Left lobe of liver (tissue), 2 donors: ENCODE measurements at places on chromosomes 4 and X. TPM values are rescaled to one million over a fixed set of nuclear protein-coding genes. Genes with fewer than 3 reads are reported as not detected.
A peak's percentile ranks its signal among the peaks of the same experiment; 100 is the strongest.

The GPC3 gene
- 1.1 TPM for total RNA-seq

The RGN gene
- 188 TPM for total RNA-seq

The CNKSR2 gene
- total RNA-seq: 2.2 TPM

The SSX1 gene
- total RNA-seq: 0.13 TPM

The GAGE12H gene
- not detected for total RNA-seq

The CXCL5 gene
- not detected for total RNA-seq

The FOXP3 gene
- 0.65 TPM for total RNA-seq

The GPR82 gene
- 0.28 TPM for total RNA-seq

The DRD5 gene
- not detected for total RNA-seq

The CLDN22 gene
- not detected for total RNA-seq

The CCDC149 gene
- 5.5 TPM for total RNA-seq

The YY2 gene
- total RNA-seq: 0.53 TPM

The NEUROG2 gene
- not detected for total RNA-seq

The APLN gene
- 1.2 TPM for total RNA-seq

The FMR1NB gene
- not detected for total RNA-seq

The ASB5 gene
- total RNA-seq: not detected

DNA sequence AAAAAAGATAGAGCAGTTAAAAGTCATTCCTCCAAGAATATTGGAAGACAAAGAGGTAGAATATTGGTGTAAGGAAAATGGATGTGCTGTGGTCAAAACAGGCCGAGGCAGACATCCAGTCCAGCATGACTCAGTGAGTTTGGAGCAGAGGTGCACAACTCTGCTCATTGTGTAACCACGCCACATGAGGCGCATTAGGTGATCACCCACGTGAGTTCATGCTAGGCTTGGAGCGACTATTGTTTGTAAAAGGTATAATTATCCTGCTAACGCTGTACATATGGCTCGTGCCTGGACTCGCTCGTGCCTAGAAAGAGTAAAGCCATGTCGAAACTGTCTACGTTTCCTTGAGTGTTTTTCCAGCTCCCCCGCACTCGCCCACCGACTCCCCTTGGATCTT lies 23.9 kb downstream of the C4orf54 start:
- DNase-seq: no peak

- DNase-seq: no peak
Measured at GRCh38 chr4:169142391-169142790, 128.4 kb downstream of the SH3RF1 start.

GRCh38 chr4:73066445-73066844 lies 3.1 kb downstream of the COX18 start:
- DNase-seq: no peak

DNA sequence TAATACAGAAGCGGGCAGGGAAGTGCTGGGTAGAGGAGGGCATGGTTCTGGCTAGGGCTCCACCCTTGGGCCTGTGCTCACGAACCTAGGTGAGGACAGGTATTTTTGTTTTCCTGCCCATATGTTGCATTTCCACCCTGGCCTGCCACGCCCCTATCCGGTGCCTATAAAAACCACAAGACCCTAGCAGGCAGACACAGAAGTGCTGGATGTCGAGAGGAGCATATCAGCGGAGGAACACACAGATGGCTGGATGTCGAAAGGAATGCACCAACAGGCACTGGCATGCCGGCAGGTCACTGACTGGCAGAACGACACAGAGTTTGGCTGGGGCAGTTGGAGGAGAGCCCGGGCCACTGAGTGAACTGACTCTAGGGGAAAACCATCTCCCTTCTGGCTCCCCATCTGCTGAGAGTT lies 316.6 kb upstream of the BOD1L1 start:
- DNase-seq: peak; percentile 56

GRCh38 chr4:180812783-180813182 lies 1430.4 kb upstream of the TENM3 start:
- no peak for DNase-seq

DNA sequence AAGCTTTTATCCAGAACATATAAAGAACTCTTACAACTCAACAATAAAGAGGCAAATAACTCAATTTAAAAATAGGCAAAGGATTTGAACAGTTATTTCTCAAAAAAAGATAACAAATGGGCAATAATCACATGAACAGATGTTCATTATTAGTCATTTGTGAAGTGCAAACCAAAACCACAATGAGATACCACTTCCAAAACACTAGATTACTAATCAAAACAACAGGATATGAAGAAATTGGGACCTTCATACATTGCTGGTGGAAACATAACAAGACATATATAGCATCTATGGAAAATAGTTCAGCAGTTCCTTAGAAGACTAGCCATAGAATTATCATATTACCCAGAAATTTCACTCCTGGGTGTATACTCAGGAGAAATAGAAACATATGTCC lies 224.6 kb downstream of the FBXO8 start:
- DNase-seq: no peak

GRCh38 chr4:13089659-13089998 lies 394.5 kb downstream of the RAB28 start:
- no peak for DNase-seq

DNA sequence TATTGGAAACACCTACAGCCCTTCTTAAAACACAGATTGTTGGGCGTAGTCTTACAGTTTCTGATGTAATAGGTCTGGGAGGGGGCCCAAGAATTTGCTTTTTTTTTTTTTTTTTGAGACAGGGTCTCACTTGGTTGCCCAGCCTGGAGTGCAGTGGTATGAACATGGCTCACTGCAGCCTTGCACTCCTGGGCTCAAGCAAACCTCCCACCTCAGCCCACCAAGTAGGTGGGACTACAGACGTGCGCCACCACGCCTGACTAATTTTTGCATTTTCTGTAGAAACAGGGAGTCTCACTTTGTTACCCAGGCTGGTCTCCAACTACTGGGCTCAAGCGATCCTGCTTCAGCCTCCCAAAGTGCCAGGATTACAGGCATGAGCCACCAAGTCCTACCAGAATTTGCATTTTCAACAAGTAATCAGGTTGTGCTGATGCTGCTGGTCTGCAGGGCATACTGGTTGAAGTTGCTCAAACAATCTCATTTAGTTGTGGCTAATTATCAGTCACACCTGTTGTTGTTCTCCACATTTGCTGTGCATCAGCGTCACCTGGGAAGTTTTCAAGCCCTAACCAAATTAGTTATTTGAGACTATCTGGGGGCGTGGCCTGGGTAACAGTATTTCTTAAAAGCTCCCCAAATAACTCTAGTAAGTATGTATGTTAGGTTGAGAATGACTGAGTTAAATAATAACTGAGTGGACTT lies 14.0 kb downstream of the TMEM154 start:
- no peak for DNase-seq

GRCh38 chrX:110341189-110342035 lies 17.2 kb upstream of the RTL9 start:
- DNase-seq: no peak

- DNase-seq: no peak
Measured at GRCh38 chr4:108205859-108206258, 37.1 kb upstream of the LEF1 start.

GRCh38 chrX:110914281-110914680 lies 118.7 kb upstream of the CHRDL1 start:
- DNase-seq: no peak

DNA sequence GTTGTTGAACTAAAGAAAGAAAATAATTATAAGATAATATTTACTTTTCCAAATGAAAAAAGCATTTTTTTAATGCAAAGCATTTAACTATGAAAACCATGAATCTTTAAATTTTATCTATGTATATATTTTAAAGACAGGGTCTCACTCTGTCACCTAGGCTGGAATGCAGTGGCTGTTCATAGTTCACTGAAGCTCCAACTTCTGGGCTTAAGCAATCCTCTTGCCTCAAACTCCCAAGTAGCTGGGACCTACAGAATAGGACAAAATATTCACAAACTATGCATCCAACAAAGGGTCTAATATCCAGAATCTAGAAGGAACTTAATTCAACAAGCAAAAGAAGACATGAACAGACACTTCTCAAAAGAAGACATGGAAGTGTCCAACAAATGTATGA lies 55.9 kb upstream of the ALB start:
- DNase-seq: no peak

GRCh38 chr4:152668338-152668964 lies 11.3 kb downstream of the TMEM154 start:
- DNase-seq: no peak

DNA sequence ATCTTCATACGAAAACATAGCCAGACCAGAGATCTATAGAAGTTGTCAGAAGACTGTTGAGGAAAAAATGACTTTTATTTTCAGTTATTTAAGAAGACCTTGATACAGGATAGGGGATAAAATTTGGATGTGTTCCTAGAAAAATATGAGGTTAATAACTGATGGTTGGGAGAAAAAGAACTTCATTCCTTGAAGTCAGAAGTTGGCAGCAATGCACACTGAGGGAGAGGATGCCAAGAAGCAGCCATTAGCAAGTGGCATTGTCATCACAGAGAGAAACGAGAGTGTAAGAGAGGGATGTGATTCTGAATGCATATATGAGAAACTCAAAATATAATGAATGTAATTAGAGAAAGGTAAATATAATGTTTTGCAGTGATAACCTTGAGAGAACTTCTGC lies 382.1 kb upstream of the EPHA5 start:
- DNase-seq: no peak

GRCh38 chr4:136505020-136505419 lies 1027.3 kb downstream of the PCDH18 start:
- DNase-seq: no peak

GRCh38 chr4:164440199-164440598 lies 313.7 kb upstream of the SMIM31 start:
- no peak for DNase-seq

DNA sequence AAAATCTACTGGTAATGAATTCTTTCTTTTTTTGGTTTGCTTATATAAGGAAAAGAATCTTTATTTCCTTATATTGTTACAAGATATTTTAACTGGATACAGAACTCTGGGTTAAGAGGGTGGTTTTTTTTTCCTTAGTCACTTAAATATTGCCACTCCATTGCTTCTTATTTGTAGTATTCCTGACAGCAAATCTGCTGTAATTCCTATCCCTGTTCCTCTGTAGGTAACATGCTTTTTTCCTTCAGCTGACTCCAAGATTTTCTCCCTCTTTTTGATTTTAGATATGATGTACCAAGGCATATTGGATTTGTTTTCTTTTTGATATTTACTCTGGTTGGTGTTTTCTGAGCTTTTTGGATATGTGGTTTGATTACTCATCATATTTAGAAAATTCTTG lies 278.6 kb downstream of the EVC2 start:
- no peak for DNase-seq

GRCh38 chrX:154401918-154402621 lies 3.9 kb downstream of the RPL10 start:
- DNase-seq: no peak

GRCh38 chr4:92106816-92107215 lies 196.9 kb upstream of the GRID2 start:
- DNase-seq: no peak

GRCh38 chr4:148730766-148731165 lies 288.6 kb upstream of the NR3C2 start:
- no peak for DNase-seq

GRCh38 chr4:128461291-128462102 lies 173.9 kb upstream of the PGRMC2 start:
- DNase-seq: no peak

DNA sequence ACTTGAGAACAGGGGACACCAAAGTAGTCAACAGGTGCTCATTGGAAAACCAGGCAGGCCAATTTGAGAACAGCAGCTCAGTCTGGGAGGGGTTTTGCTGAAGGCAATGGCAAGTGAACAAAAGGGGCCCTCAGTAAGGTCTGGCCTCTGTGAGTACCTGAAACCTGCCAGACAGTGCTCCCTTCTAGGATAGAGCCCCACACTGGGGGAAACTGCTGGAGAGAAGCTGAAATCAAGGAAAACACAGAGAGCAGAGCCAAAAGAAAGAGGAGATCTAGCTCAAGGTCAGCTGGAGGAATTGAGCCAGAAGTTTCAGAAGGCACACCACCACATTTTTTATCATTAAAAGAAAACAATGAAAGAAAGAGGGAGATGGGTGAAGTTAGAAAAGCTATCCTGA lies 28.2 kb downstream of the PNMA6E start:
- DNase-seq: no peak

DNA sequence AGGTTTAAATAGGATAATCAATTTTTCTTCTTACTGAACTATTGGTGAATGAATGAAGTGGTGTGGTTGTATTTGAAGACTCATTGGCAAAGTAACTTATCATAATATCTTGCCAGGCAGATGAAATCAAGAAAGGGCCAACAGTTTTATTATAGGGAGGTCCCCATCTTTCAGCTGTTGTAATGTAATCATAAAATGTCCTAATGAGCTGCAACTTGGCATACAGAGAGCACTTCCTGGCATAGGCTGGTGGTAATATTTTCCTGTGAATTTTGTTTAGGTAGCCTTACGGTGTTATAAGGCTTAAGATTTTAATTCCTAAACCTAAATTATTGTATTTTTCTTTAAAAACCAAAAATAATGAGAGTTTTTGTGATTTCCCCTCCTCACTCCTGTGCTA lies 17.5 kb downstream of the FHIP1A start:
- DNase-seq: no peak

DNA sequence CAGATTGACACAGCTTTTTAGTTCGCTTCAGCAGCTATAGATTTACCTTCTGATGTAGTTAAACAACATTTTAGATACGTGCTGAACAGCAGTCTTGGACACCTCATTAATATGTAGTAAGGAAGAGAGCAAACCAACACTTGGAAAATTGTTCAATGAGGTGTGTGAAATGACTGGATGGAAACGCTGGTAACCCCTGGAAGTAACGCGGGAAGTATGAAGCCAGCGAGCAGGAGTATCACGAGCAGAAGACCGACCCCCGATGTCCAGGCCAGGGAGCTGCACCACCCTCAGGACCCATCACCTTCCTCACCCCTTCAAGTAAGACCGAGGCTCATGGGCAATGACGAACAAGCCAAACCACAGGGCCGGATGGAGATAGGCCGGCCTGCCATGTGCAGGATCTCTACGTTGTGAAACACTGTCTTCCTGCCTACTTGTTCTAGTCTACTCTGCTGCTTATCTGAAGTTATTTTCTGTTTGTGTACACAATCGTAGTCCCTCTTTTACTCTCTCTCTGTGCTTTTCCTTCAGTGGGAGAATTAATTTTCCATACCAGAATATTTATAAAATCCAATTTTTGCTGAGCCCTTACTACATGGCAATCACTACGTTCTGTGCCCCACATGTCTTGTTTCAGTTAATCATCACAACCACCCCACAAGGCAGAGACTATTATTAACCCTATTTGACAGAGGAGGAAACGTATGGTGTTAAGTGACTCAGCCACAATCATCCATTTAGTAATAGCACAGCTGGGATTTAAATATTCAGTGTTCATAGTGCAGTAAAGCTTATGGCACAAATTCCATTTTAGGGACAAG lies 221.7 kb downstream of the APBB2 start:
- no peak for DNase-seq
